NCI-H146 (cell line): ENCODE measurements at places on chromosomes 5 and 9.
A peak's percentile ranks its signal among the peaks of the same experiment; 100 is the strongest.

- no peak for DNase-seq
Observed at GRCh38 chr9:128905964-128906363, 14.8 kb upstream of the PHYHD1 start.

GRCh38 chr5:5289537-5289936 is 132.9 kb upstream of the ICE1 start:
- DNase-seq, result no peak

- no peak for DNase-seq
Observed at GRCh38 chr5:138736293-138736692, 16.9 kb upstream of the CTNNA1 start.

- DNase-seq, result no peak
Observed at GRCh38 chr5:9894571-9895301, 264.6 kb upstream of the TAS2R1 start.

- DNase-seq, result peak; percentile 1
Observed at GRCh38 chr5:155027993-155028629, 14.6 kb downstream of the KIF4B start.

GRCh38 chr5:178551059-178551458 is 39.1 kb downstream of the COL23A1 start:
- no peak for DNase-seq

DNA sequence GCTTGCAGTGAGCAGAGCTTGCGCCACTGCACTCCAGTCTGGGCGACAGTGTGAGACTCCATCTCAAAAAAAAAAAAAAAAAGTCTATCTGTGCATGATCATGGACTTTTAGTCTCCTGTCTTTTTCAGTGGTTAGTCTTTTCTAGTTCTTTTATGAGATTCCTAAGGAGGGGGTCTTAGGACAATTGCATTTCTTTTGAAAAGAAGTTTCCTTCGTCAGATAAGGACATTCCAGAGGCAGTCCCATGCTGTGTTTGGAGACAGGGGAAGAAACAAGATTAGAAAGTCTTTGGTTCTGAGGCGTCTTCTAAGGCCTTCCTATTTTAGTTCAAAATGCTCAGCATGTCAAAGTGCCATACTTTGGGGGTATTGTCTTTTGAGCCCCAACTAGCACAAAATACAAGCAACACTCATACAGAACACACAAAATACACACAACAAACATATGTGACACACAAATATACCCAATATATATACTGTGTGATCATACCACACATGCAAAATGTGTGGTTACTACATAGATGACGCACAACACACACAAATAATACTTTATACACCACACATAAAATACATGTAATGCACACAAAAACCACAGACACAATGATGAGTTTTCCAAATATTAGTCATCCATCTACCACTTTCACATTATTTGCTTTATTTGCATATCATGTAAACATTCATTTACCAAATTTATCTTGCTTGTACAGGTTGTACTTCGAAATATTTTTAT is 394.5 kb downstream of the SPATA31D1 start:
- no peak for DNase-seq

DNA sequence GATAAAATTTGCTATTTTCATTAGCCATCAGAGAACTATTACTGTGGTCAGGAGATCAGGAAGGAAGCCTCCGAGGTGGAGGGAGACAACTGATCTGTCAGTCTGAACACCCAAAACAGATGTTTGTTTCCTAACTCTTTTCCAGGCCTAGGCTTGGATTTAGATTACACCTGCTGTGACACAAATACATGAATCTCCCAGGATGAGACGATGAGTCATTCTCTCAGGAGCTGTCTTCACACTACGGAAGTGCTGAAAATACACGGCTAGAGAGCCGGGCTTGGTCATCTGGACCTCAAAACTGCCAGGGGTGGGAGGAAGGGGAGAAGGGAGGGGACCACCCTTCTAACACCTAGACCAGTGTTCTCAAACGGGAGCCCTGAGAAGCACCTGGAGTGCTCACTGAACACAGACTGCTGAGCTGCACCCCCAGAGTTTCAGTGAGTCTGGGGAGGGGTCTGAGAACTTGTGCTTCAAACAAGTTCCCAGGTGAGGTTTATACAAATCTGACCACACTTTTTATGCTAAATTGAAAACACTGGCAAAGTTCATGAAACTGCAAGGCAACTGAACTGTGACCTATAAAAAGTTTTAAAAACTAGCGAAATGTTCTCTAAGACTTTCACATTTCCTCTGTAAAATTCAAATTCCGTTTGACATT is 80.3 kb upstream of the EQTN start:
- peak; percentile 61 for DNase-seq

DNA sequence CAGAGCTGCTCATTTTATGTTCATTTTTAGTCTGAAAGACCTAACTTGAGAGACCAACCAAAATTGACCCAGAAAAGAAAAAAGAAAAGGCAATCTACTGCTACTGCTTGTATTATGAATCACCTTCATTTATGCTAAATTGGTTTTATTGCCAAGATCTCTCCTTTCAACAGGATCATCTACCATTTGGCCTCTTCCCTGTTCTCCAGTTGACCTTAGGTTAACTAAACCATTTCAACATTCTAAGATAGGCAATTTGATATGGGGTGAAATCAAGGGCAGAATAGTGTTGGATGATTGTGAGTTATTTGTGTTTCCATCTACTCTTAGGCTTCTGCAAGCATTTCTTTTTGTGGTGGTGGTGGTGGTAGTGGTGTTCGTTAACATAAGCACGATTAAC is 48.3 kb upstream of the POU4F3 start:
- no peak for DNase-seq

GRCh38 chr9:18775930-18776329 is 257.1 kb downstream of the SAXO1 start:
- no peak for DNase-seq

- no peak for DNase-seq
Observed at GRCh38 chr9:95379630-95380029, 62.1 kb upstream of the FANCC start.

DNA sequence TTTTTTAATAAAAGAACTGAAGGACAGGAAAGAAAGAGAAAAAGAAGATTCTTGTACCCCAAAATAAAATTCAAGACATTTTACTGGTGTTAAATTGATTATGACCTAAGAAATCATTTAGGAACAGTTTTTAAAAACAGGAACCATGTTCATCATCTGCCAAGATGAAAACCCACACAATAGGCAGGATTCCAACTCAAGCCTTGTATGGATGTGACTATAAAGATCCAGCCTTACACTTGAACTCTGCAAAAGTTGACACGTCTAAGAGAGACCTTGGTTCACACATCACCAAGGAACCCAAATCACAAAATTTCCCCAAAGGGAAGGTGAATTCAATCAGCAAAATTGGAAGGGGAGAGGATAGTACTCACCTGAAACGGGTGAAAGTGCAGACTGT is 82.6 kb downstream of the SMIM23 start:
- no peak for DNase-seq

- DNase-seq, result peak; percentile 57
Observed at GRCh38 chr5:118891252-118891651, 97.1 kb downstream of the DTWD2 start.

DNA sequence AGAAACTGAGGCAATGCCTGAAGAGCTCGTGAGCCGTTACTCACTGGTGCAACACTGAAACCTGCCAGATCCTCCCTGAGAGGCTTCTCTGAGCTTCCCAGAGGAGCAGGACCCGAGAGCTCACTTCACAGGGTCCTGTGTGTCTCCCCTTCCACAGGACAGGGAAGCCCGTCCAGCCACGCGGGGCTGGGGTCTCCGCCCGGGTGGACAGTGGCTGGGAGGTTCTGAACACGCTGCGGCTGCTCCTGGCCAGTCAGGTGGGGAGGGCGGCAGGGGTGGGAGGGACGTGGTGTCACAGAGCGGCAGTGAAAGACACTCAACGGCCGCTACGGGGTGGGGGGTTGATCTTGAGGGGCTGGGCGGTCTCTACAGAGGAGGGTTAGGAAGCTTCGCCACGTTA is 290 bp upstream of the ZDHHC11 start:
- DNase-seq, result no peak

DNA sequence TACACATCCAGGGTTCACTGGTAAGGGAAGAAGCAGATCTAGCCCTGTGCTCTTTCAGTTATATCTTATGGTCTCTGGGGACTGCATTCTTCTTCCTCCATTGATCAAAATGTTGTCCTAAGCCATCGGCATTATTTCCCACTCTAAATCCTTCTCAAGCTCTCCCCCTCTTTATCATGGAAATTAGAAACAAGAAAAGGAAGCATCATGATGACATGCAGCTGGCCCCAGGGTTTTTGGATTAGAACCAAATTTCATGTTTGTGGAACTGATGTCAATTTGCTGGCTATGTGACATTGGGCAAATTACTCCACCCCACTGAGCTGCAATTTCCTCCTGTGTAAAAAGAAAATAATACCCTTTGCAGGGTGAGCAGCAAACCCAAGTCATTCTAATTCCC is 39.5 kb downstream of the MFAP3 start:
- peak; percentile 92 for DNase-seq

GRCh38 chr9:2299156-2299842 is 284.2 kb downstream of the SMARCA2 start:
- DNase-seq, result peak; percentile 100

DNA sequence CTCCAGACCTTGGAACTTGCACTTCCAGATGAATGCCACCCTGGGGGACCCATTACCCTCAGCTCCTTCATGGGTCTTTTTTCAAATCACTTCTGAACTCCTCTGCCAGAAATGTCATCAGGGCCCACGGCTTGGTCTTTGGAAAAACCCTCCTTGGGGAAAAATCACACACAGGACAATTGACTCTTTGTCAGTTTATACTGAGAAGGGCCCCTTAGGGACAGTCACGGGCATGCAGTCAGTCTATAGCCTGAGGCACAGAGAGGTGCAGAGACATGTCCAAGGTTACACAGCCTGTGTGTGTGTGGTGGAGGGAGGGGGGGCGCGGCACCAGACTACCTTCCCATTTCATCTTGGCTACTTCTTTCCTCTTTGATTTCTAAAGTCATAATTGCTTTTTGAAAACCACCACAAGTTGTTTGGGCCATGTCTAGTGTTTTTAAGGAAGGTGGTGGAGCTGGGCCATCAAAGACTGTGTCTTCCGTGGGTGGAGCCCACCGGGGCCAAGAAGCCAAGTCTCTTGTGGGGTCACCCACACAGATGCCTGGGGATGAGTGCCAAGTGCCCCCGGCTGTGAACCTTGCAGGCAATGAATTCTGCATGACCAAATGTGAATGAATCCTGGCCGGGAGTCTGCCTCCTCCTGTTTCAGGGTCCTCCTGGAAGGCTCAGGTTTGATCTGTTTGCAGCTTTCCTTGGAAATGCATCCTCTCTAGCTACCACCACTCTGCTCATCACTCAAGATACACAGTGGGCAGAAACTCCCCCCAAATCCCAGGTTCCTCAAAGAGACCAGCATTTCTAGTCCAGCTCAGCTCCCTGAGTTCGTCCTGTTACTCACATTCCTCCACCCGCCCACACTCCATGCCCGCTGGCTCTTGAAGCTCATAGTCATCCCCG is 200.1 kb upstream of the TBC1D2 start:
- DNase-seq, result no peak

DNA sequence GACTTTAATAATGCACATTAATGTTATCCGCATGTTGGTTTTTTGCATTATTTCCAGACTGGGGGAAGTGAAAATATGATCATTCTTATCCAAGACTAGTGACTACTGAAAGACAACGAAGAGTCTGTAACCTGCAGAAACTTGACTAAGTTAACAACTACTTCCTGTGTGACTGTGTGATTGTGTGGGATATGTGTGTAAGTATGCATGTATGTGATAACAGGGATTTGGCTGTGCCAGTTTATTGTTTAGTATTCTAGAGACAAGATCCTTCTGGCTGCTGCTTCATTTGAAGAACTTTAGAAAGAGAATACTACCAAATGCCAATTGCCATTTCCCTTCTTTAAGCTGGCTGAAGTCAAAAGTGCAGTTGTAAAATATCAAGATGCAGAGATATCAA is 375.7 kb upstream of the PRR16 start:
- no peak for DNase-seq

- peak; percentile 75 for DNase-seq
Observed at GRCh38 chr5:109413458-109413857, 3.7 kb upstream of the PJA2 start.

DNA sequence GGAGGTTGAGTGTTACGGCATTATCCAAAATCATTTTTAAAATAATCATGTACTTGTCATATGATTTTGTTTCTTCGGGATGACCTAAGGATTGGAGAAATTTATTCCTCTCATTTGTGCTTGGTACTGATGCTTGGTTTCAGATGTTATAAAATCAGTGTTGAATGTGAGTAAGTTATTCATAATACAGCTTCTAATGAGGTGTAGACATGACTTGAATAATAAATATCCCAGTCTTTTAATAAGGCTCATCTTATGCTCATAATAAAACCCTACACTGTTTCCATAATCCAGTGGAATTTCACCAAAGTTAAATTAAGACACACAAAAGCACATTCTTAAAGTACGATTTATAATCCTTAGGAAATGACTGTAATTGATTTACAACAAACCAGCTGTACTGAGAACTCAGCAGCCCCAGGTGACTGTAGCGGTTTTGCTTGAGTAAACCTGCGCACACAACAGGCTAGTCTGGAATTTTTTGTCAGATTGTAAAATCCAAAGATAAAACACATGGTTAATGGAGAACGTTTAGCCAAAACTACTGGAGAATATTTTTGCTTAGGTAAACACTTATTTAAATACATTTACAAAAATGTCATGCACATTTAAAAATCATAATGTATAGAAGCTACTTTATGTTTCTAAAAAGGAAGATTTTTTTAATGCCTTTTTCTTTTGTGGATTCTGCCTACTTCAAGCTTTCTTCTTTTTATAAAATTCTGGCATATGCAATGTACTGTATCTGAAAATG is 609.8 kb upstream of the GRAMD2B start:
- DNase-seq, result no peak

DNA sequence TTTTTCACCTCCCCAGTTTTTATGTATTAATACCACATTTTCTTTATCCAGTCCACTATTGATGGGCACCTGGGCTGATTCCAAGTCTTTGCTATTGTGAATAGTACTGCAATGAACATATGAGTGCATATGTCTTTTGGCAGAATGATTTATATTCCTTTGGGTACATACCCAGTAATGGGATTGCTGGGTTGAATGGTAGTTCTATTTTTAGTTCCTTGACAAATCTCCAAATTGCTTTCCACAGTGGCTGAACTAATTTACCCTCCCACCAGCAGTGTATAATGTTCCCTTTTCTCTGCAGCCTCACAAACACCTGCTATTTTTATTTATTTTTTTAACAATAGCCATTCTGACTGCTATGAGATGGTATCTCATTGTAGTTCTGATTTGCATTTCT is 340.2 kb downstream of the ADAMTS6 start:
- peak; percentile 64 for DNase-seq

- no peak for DNase-seq
Observed at GRCh38 chr9:121498487-121499176, 1.0 kb downstream of the GGTA1 start.

- DNase-seq, result peak; percentile 58
Observed at GRCh38 chr9:27362447-27363210, 65.7 kb upstream of the EQTN start.

- no peak for DNase-seq
Observed at GRCh38 chr9:18173923-18174322, 300.0 kb upstream of the ADAMTSL1 start.

GRCh38 chr9:106716820-106717219 is 146.1 kb upstream of the ZNF462 start:
- no peak for DNase-seq

- DNase-seq, result no peak
Observed at GRCh38 chr9:35619800-35620158, 1.6 kb upstream of the CD72 start.
